ENCODE measurements at places on chromosomes 2 and 18.

GRCh38 chr18:36284671-36285295 lies 12.7 kb upstream of the FHOD3 start:
- no peak for DNase-seq

DNA sequence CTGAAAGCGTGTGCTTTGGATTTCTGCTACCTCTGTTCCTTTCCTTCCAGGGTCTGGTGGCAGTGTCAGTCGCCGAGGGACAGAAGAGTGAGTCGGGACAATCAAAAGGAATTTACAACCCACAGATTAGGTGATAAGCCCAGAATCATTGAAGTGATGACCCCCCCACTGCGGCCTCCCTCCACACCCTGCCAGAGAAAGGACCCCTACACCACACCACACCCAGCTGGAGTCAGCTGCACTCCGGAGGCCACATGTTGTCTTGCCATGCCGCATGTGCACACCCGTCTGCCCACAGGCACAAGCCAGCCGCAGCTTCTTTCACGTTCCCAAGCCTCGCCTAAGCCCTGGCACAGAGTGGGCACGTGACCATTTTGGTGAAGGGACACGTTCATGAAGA lies 366.8 kb upstream of the SALL3 start:
- DNase-seq, result no peak

DNA sequence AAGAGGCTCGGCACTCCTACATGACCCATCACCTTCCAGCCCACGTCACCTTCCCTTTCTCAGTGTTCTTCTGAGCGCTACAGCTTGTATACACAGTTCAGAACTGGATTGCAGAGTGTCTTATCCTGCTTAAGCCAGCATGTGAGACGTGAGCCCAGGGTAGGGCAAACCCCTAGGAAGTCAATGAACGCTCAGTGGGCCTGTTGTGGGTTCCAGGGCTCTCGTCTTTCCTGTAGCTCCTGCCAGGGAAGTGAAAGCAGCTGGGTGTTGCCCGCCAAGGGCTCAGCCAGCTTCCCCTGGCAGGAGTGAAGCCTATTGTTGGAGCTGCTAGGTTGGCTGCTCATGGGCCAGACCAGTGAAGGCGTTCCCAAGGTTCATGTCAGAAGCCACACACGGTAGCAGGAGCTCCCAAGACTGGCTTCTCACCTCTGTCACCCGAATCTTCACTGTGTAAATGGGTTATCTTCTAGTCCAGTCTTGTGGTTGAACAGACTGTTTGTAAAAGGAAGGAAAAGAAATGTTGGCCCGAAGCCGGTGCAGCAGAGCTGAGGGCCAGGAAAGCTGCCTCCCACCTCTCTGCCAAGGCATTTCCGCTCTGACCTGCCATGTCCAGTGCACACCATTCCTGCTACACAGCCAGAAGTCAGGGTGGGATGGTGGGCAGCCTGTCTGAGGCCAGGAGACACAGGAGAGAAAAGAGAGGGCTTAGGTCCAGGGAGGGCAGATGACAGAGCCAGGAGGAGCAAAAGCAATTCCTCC lies 69.6 kb upstream of the RMDN2 start:
- DNase-seq, result no peak

GRCh38 chr2:4898706-4899105 lies 793.5 kb upstream of the SOX11 start:
- no peak for DNase-seq

GRCh38 chr2:64640153-64641044 lies 13.3 kb downstream of the SERTAD2 start:
- DNase-seq, result no peak

DNA sequence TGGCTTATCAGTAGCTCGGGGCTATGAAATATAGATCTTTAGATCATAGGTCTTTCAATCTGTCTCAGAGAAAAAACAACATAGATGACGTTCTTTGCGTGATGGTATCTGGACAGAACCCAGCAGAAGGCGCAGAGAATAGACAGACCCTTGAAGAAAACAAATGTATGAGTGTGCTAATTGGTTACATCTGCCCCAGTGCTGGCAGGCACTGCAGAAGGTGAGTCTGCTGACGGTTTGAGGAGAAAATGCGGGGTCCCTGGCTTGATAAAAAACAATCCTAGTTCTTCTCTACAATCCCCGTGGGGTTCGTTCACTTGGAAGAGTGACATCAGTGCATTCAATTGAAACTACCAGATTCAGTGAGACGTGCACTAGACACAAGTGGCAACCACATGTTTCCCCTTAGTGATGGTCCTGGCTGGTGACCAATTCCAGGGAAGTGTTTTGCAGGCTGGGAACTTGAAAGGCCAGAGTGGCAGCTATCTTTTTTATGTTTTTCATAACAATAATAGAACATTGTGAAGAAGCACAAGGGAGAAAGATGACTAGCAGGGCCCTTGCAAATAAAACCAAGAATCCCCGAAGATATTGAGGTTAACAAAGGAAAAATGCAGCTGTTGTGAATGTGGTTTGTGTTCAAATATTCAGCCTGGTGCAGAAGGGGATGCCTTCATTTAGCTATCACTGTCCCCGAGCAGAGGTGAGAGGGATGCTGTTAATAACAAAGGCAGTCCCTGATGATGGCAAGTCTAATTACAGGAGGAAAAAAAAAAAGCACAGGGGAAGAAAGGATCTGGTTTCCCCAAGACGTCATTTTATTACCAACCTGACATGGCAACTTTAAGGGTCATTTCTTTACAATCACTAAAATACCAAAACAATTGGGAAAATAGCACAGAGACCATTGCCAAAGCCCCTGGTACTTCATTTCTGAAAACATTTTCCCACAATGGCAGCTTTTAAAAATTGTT lies 337.6 kb upstream of the FIGN start:
- DNase-seq, result no peak

- DNase-seq, result no peak
Measured at GRCh38 chr2:31258351-31258750, 24.4 kb downstream of the EHD3 start.

DNA sequence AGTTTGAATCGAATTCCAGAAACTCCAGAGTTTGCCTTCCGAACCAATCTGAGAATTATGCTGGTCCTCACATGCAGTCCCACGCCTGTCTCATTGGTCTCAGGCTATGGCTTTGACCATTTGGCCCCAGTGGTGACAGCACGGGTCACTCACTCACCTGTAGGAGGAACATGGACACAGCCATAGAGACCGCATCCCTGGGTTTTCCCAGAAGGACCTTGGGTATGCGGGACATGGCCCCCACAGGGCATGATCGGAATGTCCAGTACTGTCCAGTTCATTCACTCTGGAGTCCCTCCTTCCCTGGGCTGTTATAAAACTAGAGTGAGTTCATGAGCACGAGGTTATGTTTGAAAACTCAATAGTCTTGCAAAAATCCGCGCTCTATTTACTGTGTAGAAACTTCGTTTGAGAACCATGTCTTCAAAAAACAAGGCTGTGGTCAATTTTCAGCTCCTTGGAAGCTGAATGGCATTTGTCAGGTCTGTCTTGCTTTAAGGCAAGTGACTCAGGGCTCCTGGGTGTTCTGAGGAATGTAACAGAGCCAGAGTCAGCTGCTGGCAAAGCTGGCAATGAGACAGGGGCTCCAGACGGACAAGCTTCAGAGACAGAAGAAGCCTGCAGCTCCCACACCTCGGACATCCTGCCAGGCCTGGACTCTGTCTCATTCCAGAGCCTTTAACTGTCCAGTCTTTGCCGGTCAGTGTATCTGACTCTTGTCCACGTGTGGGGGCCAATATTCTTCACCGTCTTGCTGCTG lies 86.7 kb upstream of the TMEM18 start:
- no peak for DNase-seq

DNA sequence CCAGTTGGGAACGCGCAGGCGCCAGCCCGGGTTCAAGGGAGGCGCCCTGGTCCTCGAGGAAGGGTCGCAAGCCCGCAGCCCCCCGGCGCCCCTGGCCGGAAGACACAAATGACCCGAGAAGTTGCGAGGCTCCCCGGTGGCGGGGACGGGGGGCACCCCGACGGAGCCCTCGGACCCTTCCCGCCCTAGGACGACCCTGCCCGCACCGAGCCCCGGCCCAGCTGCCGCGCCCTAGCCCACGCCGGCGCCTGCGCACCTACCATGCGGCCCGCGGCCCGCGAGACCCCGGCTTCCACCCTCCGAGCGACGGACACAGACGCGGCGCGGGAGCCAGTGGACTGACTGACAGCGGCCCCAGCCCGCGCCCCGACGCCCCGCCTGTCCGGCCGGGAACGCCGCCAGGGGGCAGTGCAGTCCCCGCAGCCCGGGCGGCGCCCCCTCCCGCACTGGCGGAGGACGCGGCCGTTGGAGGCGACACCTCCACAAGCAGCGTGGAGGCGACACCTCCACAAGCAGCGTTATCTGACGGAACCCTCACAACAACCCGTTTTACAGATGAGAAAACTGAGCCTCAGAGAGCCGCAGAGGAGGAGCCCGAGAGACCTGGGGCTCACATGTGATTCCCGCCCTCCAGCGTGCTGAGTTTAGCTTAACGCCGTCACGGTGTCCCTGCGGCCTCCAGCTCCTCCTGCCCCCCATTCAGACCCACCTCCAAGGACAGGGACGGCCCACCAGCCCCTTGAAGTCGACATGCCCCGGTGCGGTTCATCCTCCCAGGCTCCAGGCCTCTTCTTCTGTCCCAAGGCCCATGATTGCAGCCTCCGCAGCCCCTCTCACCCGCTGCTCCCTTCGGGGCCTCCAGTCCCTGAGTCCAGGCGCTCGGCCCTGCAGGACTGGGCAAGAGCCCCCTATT lies at the start of gene NMUR1:
TSS of gene NMUR1 (minus strand) at position 347 of the 913 bp plus-strand sequence. CDS start at position 263, 84 bp downstream.
- DNase-seq, result no peak

DNA sequence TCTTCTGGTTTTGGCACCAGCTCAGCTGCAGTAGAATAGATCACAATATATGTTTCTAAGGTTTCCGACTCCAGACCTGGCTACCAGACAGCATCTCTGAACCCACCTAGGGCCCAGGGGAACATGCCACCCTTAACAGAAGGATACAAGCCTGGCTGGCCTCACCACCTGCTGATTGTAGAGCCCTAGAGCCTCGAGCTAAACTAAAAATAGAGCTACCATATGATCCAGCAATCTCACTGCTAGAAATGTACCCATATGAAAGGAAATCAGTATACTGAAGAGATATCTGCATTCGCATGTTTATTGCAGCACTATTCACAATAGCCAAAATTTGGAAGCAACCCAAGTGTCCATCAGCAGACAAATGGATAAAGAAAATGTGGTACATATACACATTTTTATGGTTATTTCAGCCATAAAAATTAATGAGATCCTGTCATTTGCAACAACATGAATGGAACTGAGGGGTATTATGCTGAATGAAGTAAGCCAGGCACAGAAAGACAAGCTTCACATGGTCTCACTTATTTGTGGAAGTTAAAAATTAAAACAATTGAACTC lies 242.4 kb upstream of the SLC39A10 start:
- no peak for DNase-seq

GRCh38 chr2:47076586-47077441 lies 78.3 kb downstream of the STPG4 start:
- no peak for DNase-seq

DNA sequence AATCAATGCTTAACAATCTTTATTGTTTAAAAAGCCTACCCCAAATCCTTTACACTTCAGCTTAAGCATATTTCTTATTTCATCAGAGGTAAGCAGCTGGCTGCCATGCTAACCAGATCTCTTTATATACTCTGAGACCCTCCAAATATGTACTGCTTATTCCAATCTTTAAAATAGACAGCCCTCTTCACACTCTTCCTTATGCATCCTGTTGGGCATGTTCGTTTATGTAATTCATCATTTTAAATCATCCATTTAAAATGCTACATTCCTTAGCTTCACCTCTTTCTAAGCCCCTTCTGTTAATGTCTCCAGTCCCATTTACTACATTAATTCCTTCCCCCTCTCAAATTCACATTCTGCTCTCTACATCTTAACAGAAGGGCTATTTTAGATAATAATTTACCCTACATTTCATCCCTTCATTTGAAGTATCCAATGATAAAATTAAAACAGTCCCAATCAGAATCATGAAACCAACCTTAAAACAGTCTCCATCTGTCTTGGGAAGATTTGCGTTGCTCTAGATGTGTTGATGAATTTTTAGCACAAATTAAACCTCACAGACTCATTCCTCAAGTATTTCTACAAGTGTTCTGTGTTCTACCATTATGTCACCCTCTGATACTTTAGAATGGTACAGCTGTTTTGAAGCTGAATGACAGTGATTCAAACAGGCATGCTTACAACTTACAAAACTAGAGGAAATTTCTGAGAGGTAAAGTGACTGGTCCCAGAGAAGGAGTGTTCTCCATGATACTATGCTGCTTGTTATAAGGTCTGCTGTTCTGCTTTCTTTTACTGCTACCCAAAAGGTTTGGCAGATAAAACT lies 59.1 kb downstream of the ZNF385B start:
- no peak for DNase-seq

GRCh38 chr18:64171576-64171975 lies 22.7 kb upstream of the LINC00305 start:
- DNase-seq, result no peak

GRCh38 chr2:189096769-189097447 lies 82.7 kb downstream of the COL5A2 start:
- no peak for DNase-seq

GRCh38 chr2:234491281-234491680 lies 5.6 kb downstream of the ARL4C start:
- no peak for DNase-seq

DNA sequence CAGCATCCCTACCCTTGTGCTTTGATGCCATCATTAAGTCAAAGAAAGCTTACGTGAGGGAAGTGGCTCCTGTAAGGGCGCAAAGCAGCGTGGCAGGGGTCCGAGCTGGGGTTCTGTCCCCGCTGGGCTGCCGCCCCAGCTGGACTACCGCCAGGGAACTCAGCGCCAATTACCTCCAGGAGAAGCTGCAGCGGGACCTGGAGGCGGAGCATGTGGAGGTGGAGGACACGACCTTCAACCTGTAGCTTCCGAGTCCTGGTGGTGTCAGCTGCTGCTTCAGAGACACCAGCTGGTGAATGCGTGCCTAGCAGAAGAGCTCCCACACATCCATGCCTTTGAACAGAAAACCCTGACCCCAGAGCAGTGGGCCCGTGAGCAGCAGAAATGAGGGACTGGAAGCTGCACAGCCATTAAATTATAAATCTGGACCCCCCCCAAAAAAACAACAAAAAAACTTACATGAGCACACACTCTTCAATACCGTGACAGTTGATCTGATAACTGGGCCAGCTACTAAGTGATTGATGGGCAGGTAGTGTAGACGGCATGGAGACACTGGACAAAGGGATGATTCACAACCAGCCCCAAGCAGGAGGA lies 20.1 kb upstream of the YES1 start:
- no peak for DNase-seq

DNA sequence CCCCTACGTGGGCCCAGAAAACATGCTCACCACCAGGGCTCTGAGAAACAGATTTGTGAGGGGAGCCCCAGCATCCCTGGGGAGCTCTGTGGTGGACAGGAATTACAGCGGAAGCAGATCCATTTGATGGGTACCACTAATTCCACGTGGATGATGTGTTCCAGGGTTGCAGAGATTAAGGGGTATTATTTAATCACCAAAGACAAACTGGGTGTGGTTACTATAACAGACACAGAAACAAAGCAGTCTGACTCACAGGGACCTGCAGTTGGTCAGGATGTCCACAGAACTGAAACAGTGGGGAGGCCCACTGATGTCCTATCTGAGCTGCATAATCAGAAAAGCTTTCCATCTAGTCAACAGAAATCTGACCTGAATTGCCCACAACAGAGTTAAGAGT lies 65.8 kb downstream of the PSMG2 start:
- DNase-seq, result no peak

GRCh38 chr2:168375195-168375798 lies 80.8 kb upstream of the CERS6 start:
- DNase-seq, result no peak

GRCh38 chr2:238720232-238720672 lies 127.6 kb upstream of the TWIST2 start:
- no peak for DNase-seq

GRCh38 chr18:523561-523960 lies 23.1 kb upstream of the COLEC12 start:
- no peak for DNase-seq

GRCh38 chr2:221285148-221285547 lies 287.0 kb downstream of the EPHA4 start:
- DNase-seq, result no peak

Data from C1 segment of cervical spinal cord (tissue), 14 donors.